Left ventricle myocardium inferior (tissue), 1 donor: ENCODE measurements at places on chromosomes 11 and 22. TPM values are rescaled to one million over a fixed set of nuclear protein-coding genes. Genes with fewer than 3 reads are reported as not detected.
A peak's percentile ranks its signal among the peaks of the same experiment; 100 is the strongest.

GRCh38 chr11:84963240-84963639 lies 663.9 kb downstream of the DLG2 start:
- H3K36me3 ChIP-seq = no peaks in the 10 kb centered on the region
- H3K4me1 ChIP-seq = peaks cover 4% of the 10 kb centered on the region
- no peak overlapping the region for H3K4me3 ChIP-seq
- no peaks in the 10 kb centered on the region for H3K27me3 ChIP-seq

Gene ALDH3B2
- not detected for total RNA-seq

Gene HOATZ
- total RNA-seq = not detected

GRCh38 chr22:33354928-33355327 lies 296.7 kb upstream of the SYN3 start:
- no peaks in the 10 kb centered on the region for H3K27me3 ChIP-seq
- peaks cover 28% of the 10 kb centered on the region for H3K4me1 ChIP-seq
- H3K27ac ChIP-seq = peak overlapping the region; percentile 56
- DNase-seq = no peak
- H3K36me3 ChIP-seq = peaks cover 6% of the 10 kb centered on the region
- H3K4me3 ChIP-seq = no peak overlapping the region

Gene OR6A2
- not detected for total RNA-seq
